Adipocyte (in vitro differentiated cells): ENCODE measurements at places on chromosomes 7 and 10.

- DNase-seq = peak; percentile 82
These were observed 10.6 kb upstream of the LYZL2 start for GRCh38 chr10:30639946-30640786.

DNA sequence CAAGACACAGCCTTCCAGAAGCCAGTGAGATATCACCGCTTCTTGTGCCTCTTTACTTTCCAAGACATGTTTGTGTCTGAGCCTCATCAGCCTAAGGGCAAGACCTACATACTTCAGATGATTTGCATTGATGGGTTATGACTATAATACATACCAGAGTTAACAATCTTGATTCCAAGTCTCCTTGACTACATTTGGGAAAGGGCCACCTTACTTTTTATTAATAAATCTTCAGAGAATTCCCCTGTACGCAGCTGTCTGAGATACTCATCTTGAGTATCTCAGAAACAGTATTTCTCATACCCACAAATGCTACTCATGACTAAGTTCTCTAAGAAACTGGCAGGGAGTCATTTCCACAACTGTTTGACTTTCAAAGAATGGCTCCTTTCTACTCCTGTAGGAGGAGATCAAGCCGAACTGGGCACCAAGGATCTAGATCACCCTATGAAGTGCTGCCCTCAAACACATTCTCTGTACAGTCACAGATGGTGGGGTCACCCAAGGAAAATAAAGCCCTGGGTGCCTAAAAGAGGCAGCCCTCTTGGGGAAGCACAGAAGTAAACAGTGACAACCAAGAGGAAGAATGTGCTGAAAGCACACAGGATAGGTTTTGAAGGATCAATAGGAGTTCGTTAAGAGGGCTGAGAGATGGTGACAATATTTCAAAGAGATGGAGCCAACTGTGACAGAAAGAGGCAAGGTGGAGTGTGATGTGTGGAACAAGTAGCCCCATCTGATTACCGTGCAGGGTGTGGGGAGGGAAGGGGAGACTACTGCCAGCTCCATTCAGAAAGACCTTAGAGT lies 138.9 kb downstream of the JAZF1 start:
- DNase-seq = peak; percentile 71

DNA sequence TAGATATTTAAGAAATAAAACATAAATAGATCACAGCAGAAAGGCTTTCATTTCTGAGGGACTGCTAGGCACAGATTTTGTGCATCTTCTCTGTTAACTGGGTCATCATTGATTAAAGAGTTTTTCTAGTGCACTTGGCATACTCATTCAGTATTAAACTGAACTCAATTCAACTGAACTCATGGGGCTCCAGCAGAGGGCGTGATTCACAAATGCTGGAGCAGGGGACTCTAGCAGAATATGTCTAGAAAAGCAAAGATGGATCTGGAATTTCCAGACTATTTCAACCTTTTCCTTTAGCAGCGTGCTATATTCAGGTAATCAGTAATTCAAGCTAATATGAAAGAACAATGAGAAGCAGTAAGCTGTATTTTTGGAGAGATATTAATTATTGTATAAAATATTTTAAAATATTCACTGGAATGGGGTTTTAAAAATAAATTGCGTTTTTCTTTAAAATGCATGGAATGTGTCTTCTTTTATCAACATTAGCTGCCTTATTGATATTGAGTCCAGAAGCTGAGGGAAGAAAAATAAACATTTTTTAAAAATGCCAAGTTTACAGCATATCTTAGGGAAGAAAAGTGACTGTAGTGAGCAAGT lies 296.8 kb upstream of the CACNA2D1 start:
- peak; percentile 78 for DNase-seq

DNA sequence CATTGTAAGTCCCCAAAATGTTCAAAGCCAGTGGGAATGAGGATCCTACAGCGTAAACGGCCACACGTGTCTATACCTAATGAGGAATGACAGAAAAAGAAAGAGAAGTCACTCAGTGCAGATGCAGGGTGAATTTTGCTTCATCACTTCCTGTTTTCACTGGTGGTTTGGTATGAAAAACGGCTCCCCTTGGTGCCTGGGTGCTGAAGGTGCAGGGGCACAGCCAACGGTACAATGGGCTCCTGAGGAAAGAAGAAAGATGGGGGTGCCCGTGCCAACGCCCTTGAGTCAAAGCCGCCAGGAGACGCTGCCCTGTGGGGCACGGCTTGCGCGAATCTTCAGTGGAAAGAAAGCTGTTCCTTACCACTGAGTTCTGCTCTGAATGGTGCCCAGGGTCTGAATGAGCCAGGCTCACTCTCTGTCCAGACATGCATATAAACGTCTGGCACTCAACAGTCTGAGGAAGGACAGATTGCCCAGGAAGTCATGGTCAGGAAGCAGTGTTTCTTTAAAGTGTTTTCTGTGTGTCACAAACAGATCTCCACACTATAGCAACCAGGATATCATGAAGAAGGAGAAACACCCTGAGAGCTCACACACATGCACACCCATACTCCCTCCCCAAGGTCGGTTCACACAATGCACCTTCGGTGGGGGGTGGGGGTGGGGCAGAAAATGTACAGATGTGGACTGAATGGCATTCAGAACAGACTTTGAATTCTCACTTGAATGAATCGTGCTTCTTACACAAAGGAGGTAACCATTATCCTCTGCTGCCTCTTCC lies 105.8 kb downstream of the ELMO1 start:
- no peak for DNase-seq

- DNase-seq = no peak
These were observed 26.8 kb downstream of the ELFN1 start for GRCh38 chr7:1696671-1697498.

GRCh38 chr10:111439034-111439842 lies 362.4 kb downstream of the ADRA2A start:
- no peak for DNase-seq

DNA sequence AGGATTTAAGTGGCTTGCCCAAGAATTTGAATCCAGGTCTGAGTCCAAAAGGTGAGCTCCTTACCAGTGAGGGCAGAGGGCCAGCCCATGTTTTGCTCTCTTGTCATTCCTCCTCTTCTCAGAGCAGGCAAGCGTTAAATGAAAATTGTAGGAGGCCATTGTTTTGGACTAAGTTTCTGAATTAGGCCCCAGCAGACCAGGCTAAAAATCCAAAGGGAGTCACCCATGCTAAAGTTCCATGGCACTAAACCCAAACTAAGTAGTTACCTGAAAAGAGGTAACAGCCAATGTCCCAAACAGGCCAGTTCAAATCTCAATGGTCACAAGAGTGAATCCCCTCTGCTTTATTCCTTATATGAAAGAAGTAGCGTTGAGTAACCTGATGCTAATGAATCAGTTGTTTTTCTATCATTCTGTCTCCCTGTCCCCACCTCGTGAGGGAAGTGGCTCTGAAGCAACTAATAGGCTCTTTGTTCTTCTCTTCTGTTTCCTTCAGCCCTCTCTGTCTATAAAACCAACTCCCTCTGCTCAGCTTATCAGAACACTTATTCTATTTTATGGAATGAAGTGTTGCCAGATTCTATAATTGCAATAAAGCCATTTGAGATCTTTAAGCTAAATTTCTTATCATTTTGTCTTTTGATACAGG lies 17.5 kb upstream of the CDH23 start:
- DNase-seq = no peak

DNA sequence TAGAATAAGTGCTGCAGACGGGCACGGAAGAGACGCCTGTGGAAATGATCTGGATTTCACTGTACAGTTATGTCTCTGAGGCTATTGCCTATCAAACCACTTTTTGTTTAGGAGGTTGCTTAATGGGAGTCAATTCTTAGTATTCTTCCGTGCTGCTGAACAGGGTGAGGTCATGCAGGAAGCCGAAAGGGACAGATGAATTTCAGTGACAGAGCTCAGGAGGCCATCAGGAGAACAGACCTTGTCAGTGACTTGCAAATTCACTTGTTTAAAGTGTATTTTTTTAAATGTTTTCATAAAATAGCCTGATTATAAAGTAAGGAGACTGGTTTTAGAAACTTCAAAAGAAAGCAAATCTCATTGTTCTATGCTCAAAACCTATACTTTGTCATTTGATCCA lies 58.9 kb downstream of the XRCC2 start:
- DNase-seq = no peak

GRCh38 chr10:8817299-8817698 lies 762.8 kb downstream of the GATA3 start:
- no peak for DNase-seq

GRCh38 chr7:44448922-44449583 lies 41.4 kb downstream of the NUDCD3 start:
- peak; percentile 11 for DNase-seq

DNA sequence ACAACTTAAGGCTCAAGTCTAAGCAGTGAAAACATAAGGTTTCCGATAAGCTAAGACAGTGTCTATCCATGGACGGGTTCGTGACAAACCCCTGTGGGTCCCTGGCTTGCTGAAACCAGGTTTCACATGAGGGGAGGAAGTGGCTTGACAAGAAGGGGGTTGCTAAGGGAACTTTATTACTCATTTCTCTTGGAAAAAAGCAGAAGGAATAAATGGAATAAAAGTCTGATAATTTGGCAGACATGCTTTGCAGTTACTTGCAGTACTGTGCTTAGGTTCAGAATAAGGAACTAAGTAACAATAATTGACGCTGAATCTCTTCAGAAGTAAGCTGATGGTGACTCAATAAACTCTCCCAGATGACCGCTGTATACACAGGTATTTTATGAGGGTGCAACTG lies 34.7 kb downstream of the RBM17 start:
- DNase-seq = no peak

GRCh38 chr7:31934551-31934950 lies 135.7 kb downstream of the PDE1C start:
- DNase-seq = peak; percentile 36

- peak; percentile 66 for DNase-seq
These were observed 107.7 kb upstream of the BTBD16 start for GRCh38 chr10:122163174-122164022.

- no peak for DNase-seq
These were observed 12.3 kb upstream of the ASB4 start for GRCh38 chr7:95473276-95473985.

DNA sequence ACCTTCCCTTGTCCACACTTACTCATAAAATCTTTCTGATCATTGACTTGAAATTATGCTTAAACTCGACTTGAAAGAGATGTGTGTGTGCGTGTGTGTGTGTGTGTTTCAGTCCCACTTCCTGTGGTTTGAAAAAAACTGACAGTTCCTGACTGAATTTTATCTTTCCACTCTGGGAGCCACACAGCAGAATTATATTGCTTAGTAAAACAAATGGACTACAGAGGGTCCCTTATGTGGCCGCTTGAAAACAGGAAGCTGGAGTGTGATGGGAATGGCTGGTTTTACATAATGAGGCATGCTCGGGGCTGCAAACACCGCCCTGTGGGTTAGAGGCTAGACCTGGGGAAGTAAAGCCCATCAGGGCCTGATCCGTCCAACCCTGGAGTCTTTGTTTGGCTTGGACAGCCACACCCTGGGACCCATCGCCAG lies 54.8 kb downstream of the LYZL1 start:
- DNase-seq = no peak

- no peak for DNase-seq
These were observed 158.0 kb downstream of the KCND2 start for GRCh38 chr7:120431016-120431415.

GRCh38 chr10:112967200-112967599 lies 17.2 kb downstream of the TCF7L2 start:
- peak; percentile 26 for DNase-seq

GRCh38 chr10:45160271-45160670 lies 155.1 kb downstream of the OR13A1 start:
- DNase-seq = no peak

DNA sequence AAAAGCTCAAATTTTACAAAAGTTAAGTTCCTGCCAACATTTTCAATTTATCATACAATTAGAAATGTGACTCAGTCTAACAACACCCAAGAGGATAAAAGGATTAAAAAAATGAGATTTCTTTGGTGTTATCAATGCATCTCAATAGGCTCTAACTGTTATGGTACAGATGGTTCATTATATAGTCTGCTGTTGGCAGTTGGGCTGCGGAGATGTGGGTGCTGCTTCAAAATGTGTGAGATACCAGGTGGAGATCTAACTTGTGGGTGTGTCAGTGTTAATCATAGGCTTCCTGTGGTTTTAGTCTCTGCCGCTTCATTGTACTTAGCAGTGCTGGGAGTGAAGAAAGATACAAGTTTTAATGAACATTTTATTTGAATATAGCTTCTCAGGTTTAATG lies 231.2 kb downstream of the EXOC4 start:
- no peak for DNase-seq

- DNase-seq = no peak
These were observed 1.5 kb downstream of the SVOPL start for GRCh38 chr7:138699661-138700060.

- DNase-seq = no peak
These were observed 496.8 kb downstream of the LRMDA start for GRCh38 chr10:75928231-75928630.

GRCh38 chr10:118118716-118119115 lies 72.0 kb upstream of the RAB11FIP2 start:
- DNase-seq = no peak

GRCh38 chr7:122219253-122219865 lies 75.3 kb upstream of the AASS start:
- DNase-seq = peak; percentile 69

DNA sequence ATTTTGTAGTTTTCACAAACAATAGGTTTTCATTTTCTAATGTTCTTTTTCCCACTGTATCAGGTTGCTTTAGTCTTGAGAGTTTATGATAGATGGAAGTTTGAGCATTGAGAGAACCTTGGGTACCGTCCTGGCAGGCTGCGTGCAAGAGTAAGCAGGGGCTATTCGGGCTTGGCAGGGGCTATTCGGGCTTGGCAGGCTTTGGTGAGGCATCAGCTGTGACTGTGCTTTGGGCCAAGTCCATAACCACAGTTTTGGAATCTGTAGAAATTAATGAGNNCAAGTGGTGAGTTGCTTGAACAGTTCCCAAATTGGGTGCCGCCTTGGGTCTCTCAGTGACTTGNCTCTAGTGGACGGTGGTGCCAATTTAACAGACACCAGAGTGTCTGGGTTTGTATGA lies 424.6 kb downstream of the PAXIP1 start:
- no peak for DNase-seq

DNA sequence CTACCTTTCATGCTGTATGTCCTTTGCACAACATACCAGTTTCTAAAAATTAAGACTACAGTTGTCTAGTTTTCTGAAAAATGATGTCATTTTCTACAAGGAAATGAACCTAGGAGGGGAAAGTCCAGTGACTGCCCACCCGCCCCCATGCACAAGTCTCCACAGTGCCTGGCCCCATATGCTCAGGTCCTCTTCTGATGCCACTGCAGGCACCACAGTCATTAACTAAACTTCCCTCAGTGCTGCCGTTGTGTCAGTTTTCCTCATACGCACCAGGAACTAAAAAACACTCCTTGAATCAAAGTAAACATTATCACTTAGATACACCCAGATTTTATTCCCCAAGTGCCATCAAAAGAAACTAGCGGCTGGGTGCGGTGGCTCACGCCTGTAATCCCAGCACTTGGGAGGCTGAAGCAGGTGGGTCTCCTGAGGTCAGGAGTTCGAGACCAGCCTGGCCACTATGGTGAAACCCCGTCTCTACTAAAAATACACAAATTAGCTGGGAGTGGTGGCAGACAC lies 6.9 kb upstream of the TNS3 start:
- DNase-seq = no peak

- DNase-seq = peak; percentile 13
These were observed 26.0 kb upstream of the PRLHR start for GRCh38 chr10:118621304-118621942.
